ENCODE measurements at places on chromosomes 16 and 17.
A peak's percentile ranks its signal among the peaks of the same experiment; 100 is the strongest.

DNA sequence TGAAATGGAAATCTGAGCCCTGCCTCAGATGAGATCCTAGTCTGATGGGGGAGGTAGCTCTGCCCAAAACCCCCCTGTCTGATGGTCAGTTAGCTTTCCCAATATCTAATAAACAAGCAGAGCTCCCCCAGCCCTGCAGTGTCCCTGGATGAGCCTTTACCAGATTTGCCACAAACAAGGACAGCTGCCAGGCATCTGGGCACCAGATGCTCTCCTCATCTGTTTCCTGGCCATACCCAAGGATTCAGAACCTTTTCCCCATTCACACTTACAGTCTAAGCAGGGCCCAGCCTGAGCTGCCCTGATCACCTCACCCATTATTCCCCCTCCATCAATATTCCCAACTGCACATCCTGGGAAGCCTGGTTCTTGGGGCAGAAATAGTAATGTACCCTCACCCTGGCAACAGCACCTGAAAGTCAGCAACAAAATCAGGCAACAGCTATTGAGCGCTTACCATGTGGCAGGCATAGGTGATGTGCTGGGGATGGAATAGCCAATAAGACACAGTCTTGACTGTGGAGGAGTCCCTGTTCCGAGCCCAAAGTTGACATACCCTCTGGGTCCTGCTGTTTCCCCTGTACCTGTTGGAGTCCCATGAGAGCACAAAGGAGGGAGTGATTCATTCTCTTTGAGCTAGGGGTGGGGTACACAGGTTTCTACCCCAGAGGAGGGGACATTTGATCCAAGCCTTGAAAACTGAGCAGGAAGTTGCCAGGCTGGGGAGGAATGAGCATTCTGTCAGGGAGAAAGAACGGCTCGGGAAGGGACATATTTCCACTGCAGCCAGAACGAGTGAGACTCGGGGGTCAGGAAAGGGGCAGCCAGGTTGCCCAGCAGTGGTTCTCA lies 147.4 kb downstream of the TMEM132E start:
- no peak for DNase-seq

- DNase-seq: no peak
These were observed 2.5 kb upstream of the MT1X start for GRCh38 chr16:56679818-56680217.

DNA sequence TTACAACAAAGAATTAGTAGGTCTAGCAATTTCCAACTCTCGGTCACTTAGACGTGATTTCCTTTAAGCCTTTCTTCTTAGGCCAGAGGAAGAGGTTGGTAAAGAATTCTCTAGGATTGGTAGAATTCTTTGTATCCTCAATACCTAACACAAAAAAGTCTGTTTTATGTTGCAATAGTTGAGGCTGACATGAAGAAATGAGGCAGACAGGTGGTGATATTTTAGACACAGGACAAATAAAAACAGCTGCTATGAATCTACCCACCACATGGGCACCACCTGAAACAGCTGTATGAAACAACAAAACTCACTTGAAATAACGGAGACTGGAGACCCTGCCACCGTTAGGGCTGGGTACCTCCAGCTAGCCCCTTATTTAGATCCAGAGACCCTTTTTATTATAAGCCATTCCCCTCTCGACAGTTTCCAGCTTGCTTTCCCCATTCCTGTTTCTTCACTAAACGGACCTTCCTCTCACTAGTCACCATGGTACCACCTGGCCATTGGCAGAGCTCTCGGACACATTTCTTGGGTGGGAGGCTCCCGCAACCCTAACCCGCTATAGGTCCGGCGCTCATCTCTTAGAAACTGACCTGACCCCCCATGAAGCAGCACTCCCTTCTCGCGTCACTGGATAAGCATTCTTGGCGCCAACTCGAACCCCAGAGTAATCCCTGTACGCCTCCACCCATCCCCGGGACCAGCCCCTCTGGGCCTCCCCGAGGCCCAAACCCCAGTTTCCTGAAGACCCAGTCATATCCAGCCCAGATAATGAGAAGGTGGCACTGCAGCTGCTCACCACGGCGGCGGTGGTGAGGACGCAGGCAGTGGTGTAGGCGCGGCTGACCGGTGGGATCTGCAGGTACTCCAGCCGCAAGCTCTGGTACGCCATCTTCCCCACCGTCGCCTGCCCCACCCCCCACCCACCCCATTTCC lies at the start of gene DERL2:
TSS of gene DERL2 (minus strand) at position 909 of the 936 bp plus-strand sequence. CDS start at position 892, 17 bp downstream.
- DNase-seq: no peak

- DNase-seq: no peak
These were observed 4.0 kb downstream of the TMEM170A start for GRCh38 chr16:75460446-75460845.

GRCh38 chr17:49472527-49472926 lies 22.6 kb upstream of the NGFR start:
- no peak for DNase-seq

DNA sequence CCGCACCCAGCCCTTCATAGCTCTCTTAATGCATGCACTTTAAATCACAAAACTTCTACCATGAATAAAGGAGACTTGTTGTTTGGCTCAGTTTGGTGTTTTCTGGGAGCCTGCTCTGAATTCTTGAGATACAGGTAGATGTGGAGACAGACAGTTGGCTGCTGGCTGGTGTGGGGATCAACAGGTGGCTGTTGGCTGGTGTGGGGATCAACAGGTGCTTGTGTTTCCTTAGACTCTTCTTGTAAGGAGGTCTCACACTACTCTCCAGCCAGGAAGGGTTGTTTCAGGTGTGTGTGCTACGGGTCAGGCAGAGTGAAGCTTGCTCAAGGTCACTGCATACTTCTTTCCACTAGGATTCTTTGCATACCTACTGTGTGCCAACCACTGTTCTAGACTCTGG lies 265.9 kb downstream of the HS3ST4 start:
- DNase-seq: no peak

DNA sequence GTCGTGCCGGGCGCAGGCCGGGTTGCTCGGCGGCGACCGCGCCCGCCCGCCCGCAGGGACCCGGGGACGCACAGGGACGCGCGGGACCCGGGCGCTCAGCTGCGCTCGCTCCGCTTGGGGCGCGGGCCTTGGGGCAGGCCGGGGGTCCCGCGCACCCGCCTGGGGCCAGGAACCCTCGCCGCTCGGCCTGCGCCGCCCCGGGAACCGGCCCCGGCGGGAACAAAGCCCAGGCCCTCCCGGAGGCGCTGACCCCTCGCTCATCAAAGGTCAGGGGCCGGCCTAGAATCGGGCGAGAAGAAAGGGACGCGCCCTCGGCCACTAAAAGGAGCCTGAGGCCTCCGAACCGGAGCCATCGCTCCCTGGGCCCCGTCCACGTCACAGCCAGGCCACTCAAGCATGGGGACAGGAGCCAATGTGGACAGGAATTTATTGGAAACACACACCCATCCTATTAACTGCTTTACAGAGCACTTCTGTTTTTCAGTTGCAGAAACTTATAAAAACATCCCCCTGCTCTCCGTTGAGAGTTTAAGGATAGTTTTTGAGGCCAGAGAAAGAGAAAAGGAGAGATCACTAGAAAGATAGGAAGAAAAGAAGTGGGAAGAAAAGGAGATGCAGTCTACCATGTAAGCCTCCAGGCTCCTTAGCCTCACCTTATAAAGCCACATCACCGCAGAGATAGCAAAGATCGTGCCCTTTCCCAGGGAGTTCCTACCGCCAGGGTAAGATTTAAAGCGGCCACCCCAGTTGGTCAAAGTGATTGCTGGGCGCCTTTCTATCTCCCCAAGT lies 558 bp upstream of the ZFHX3 start:
- no peak for DNase-seq

DNA sequence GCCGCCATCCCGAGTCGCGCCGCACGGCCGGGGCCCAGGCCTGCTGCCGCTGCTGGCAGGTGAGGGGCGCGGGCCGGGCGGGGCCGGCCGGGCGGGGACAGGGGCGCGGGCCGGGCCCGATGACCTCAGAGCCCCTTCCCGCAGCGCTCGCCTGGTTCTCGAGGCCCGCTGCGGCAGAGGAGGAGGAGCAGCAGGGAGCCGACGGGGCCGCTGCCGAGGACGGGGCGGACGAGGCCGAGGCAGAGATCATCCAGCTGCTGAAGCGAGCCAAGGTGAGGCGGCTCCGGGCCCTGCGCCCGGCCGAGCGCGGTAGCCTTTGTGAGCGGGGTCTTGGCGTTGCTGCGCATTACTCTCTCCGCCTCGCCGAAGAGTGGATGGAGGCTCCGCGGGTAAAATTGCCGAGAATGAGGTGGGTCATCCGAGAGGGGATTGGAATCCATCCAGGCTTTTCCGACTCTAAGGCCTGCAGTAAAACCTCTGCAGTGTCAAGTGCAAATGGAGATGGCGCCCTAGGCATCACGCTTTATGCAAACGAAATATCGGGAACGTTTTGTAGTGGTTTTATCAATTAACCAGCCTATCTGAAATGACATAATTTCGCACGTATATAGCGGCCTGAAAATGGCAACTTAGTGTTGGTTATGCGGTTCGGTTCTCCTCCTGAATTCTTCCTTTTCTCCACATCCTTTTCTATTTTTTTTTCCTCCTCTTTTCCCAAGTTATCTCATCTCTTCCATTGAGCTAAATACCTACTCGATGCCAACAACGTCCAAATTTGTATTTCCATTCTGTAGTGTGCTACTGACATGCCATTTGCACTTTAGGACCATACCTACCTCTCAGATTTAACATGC lies 577 bp downstream of the TTC19 start:
- peak; percentile 3 for DNase-seq

DNA sequence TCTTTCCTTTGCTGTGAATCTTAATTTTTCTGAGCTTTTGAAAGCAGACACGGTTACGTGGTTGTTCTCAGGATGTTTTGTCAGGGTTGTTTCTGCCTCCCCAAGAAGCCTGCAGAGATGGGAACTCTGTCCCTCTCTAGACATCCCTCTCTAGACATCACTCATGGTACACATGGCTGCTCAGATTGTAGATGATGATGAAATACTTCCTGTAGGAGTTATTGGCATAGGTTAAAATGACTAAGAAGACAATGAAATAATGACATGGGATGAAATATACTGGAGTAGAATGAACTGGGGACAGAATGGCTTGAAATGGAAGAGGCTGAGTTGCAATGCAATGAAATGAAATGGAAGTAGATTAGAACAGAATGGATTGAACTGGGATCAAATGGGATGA lies 253.4 kb downstream of the SHISA9 start:
- DNase-seq: no peak

GRCh38 chr16:19225651-19226050 lies 57.6 kb downstream of the SYT17 start:
- no peak for DNase-seq

DNA sequence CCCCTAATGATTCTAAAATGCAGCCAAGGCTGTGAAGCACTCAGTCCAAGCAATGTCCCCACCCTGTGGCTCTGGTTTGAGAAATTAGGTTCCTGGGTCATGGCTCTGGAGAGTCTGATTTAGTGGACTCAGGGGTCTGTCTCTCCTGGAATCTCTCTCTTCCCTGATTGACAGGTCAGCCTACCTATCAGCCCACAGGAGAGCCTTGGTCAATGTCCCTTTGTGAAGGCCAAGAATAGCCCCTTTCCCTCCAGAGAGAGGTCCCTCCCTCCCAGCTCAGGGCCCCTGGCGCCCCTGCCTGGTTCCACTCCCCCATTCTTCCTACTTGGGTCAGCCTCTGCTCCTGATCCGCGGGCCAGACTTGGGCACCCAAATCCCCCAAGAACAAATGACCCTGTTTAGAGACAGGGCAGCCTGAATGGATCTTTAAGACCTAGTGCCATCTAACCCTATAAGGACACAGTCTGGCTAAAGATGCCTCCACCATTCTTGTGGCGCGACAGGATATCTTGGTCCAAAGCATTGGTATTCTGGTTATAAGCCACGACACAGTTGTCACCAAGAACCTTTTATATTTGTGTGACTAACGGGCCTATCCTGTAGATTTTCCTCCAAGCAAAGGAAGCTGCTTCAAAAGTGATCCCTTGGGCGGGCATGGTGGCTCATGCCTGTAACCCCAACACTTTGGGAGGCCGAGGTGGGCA lies 38.3 kb upstream of the PRSS54 start:
- DNase-seq: no peak

GRCh38 chr17:27158382-27158781 lies 135.5 kb upstream of the WSB1 start:
- DNase-seq: no peak

GRCh38 chr16:17345043-17345442 lies 125.7 kb downstream of the XYLT1 start:
- DNase-seq: no peak

- DNase-seq: no peak
These were observed 472.4 kb downstream of the PMP22 start for GRCh38 chr17:14792746-14793145.

DNA sequence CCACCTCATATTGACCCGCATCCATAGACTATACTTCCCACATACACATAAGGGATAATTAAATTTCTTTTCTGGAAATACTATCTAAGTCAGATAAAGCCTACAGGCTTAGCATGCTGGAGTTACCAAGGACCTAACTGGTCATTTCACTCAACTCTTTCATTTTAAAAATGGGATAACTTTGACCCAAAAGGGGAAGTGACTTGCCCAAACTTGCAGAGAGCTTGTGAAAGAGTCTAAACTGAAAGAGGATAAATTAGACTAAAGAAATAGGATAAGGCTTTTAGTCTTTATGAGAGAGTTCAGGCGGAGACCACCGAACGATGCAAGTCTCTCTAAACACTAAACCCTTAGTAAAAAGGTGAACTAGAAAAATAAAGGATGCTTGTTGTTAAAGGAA lies 3.9 kb upstream of the KRT33A start:
- no peak for DNase-seq

DNA sequence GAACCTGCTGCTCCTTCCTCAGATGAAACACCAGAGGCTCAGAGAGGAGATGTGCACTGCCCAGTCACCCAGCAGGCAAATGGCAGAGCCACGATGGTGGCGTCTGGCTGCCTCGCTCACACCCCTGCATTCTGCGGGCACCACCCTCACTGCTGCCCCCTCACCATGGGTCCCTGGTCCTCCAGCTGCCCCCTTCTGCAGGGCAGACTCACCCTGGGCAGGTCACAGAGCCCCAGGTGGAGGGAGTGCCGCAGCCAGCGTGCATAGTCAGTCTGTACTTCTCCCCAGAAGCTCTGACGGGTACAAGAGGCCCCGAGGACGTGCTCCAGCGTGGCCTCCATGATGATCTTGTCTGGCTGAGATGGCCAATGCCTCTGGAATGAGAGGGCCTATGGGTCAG lies 52.9 kb downstream of the RMI2 start:
- DNase-seq: no peak

GRCh38 chr16:25109643-25110042 lies 1.9 kb upstream of the LCMT1 start:
- DNase-seq: no peak

GRCh38 chr17:83179374-83179773 lies 100.0 kb downstream of the METRNL start:
- no peak for DNase-seq

- no peak for DNase-seq
These were observed 21.4 kb downstream of the ADAM11 start for GRCh38 chr17:44780161-44780560.

GRCh38 chr17:30232824-30233427 lies 2.6 kb downstream of the SLC6A4 start:
- no peak for DNase-seq

- no peak for DNase-seq
These were observed 2.1 kb upstream of the GSDMB start for GRCh38 chr17:39920218-39921210.

All from NCI-H526 treated with DMSO at 0.1 percent for 48 hours (cell line).